ENCODE measurements at places on chromosomes 12 and 14. TPM values are rescaled to one million over a fixed set of nuclear protein-coding genes. Genes with fewer than 3 reads are reported as not detected.

CCDC196 gene
- not detected for total RNA-seq

ASCL1 gene
- total RNA-seq, result 3.3 TPM

IFNG-AS1 gene
- not detected for total RNA-seq

DNA sequence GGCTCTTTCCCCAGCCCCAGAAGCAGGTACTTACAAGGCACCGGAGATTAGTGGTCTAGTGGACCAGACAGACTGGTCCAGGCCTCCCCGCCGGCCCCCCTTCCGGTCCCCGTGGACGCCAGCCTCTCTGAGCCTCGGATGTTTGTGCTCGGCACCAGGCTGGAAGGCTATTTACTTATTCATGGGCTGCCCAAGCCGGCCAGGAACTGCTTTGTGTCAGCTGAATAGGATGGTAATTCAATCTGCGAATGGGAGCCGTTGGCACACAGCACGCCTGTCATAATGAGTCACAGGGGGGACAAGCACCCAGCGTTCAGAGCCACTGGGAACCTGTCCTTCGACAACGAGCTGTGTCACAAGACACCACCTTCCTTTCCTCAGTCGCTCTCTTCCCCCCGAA, 82.3 kb downstream of the RIMBP2 start:
- no peaks in the 10 kb centered on the region for H3K27me3 ChIP-seq
- H3K36me3 ChIP-seq, result no peaks in the 10 kb centered on the region
- H3K27ac ChIP-seq, result no peak overlapping the region
- DNase-seq, result no peak
- no peak overlapping the region for H3K4me3 ChIP-seq

- no peaks in the 10 kb centered on the region for H3K4me1 ChIP-seq
- H3K36me3 ChIP-seq, result no peaks in the 10 kb centered on the region
- DNase-seq, result peak; percentile 60
- peak overlapping the region; percentile 95 for H3K27ac ChIP-seq
- peak overlapping the region; percentile 80 for H3K4me3 ChIP-seq
Observed at GRCh38 chr12:133130808-133131128, 341 bp downstream of the ZNF10 start.

DNA sequence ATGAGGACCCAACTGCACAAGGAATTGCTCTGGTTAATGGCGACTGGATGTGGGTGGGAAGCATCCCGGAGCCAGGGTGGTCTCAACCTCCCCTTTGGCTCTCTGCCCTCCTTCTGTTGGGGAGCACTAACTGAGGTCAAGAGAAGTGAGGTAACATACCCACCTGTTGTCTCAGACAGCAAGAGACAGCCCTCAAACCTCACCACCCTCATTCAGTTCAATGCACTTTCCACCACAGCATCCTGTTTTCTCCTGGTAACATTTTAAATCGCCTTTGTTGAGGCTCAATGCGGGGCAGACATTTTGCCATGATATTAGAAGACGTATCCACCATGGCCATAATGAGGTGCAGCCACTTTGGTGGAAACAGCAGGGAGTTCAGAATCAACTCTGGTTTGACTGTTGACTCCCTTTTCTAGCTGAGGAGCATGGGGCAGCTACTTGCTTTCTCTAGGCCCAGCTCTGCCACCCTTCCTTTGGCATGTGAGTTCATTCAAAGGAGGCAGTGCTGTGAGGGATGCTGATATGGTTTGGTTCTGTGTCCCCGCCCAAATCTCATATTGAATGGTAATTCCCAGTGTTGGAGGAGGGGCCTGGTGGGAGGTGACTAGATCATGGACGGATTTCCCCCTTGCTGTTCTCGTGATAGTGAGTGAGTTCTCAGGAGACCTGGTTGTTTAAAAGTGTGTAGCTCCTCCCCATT, 338.6 kb downstream of the PCNX1 start:
- H3K36me3 ChIP-seq, result no peaks in the 10 kb centered on the region
- no peak overlapping the region for H3K4me3 ChIP-seq
- no peak overlapping the region for H3K27ac ChIP-seq
- H3K27me3 ChIP-seq, result no peaks in the 10 kb centered on the region
- no peak for DNase-seq

GRCh38 chr12:3035815-3036702, 41.1 kb upstream of the TSPAN9 start:
- DNase-seq, result no peak
- no peaks in the 10 kb centered on the region for H3K4me1 ChIP-seq
- no peak overlapping the region for H3K4me3 ChIP-seq
- H3K27me3 ChIP-seq, result no peaks in the 10 kb centered on the region

- H3K27me3 ChIP-seq, result no peaks in the 10 kb centered on the region
- no peak overlapping the region for H3K4me3 ChIP-seq
- H3K4me1 ChIP-seq, result no peaks in the 10 kb centered on the region
- H3K36me3 ChIP-seq, result no peaks in the 10 kb centered on the region
Observed at GRCh38 chr14:97723351-97723750, 926.2 kb downstream of the VRK1 start.

- no peak for DNase-seq
- H3K27ac ChIP-seq, result no peak overlapping the region
- no peak overlapping the region for H3K4me3 ChIP-seq
- H3K27me3 ChIP-seq, result no peaks in the 10 kb centered on the region
- H3K36me3 ChIP-seq, result no peaks in the 10 kb centered on the region
Observed at GRCh38 chr14:60636879-60637478, 12.3 kb downstream of the SIX1 start.

- DNase-seq, result no peak
- no peaks in the 10 kb centered on the region for H3K27me3 ChIP-seq
- no peaks in the 10 kb centered on the region for H3K4me1 ChIP-seq
- H3K4me3 ChIP-seq, result no peak overlapping the region
- H3K36me3 ChIP-seq, result no peaks in the 10 kb centered on the region
Observed at GRCh38 chr14:106490442-106490841, 964.1 kb downstream of the TMEM121 start.

- no peaks in the 10 kb centered on the region for H3K36me3 ChIP-seq
- no peaks in the 10 kb centered on the region for H3K4me1 ChIP-seq
- H3K27ac ChIP-seq, result no peak overlapping the region
- H3K27me3 ChIP-seq, result no peaks in the 10 kb centered on the region
- DNase-seq, result no peak
- no peak overlapping the region for H3K4me3 ChIP-seq
Observed at GRCh38 chr12:30136696-30137095, 353.0 kb upstream of the TMTC1 start.

DNA sequence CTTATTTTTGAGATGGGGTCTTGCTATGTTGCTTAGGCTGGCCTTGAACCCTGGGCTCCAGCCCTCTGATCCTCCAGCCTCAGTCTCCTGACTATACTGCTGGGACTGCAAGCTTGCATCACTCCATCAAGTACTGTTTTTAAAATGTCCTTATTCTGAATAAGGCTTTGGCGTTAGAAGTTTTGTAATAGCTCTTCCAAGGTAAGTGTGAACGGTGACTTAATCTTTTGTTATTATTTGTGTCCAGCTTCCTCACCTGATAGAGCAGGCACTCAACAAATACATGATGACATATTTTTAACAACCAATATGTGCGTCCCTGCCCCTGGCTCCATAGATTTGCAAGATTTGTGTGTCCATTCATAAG, 1.4 kb downstream of the C1RL start:
- no peaks in the 10 kb centered on the region for H3K27me3 ChIP-seq
- peak overlapping the region; percentile 98 for H3K27ac ChIP-seq
- no peak for DNase-seq
